ENCODE measurements at places on chromosomes 5 and 9.

DNA sequence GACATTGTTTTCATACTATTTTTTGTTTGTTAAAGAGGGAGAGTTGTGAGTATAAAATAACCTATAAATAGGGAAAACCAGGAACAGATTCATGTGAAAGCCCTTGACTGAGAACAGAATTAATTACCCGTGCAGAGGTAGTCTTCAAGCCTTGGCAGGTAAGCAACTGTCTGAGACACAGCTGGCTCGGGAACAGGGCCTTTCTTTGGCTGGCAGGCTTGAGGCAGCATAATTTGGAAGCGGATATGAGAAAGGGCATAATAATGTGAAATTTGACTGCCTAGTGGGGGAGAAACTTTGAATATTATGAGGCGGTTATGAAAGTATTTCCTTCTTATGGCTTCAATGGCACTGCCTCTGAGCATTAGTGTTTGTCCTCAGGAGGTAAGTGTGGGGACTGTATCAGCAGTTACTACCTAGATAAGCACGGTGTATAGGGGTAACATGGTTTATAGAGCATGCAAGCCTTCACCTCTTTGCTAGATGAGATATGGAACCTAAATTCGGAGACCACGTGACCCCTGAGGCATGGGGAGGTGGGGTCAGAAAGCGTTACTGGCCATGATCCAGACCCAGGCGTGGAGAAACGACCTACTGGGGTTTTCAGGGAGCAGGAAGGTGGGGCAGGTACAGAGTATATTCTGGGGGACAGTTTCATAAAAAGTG, 210.2 kb upstream of the GAS1 start:
- peak; percentile 84 for DNase-seq

DNA sequence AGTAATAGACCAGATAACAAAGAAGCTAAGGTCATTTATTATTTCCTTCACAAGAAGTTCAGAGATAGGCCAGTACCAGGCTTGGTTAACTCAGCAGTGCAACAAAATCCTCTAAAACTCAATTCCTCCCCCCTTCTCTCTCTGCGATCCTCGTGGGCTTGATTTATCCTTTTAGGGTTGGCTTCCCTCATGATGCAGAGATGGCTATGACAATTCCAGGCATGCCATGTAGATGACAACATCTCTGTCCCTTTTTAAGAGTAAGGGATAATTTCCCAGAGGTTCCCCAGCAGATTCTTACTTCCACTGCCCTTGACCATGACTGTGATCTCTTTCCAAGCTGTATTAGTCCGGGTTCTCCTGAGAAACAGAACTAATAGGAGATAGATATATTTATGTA, 28.7 kb upstream of the DAP start:
- DNase-seq = peak; percentile 30

DNA sequence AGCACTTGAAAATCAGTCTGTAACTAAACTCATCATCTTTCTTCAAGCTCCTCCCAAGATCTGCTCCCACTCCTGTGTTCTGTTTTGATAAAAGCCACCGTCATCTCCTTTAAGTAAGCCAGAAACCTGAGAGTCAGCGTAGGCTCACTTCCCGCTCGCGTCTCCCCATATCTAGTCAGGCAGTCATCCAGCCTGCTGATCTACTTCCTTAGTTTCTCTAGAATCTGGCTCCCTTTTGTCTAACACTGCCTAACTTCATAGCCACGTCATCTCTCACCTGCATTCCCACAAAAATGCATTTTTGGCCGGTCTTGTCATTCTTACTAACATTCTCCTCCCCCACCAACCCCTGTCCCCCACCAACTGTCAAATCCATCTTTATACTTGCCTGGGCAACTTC, 3.0 kb upstream of the TJP2 start:
- peak; percentile 61 for DNase-seq

- peak; percentile 67 for DNase-seq
These were observed 78.4 kb upstream of the ITGA1 start for GRCh38 chr5:52709167-52709925.

DNA sequence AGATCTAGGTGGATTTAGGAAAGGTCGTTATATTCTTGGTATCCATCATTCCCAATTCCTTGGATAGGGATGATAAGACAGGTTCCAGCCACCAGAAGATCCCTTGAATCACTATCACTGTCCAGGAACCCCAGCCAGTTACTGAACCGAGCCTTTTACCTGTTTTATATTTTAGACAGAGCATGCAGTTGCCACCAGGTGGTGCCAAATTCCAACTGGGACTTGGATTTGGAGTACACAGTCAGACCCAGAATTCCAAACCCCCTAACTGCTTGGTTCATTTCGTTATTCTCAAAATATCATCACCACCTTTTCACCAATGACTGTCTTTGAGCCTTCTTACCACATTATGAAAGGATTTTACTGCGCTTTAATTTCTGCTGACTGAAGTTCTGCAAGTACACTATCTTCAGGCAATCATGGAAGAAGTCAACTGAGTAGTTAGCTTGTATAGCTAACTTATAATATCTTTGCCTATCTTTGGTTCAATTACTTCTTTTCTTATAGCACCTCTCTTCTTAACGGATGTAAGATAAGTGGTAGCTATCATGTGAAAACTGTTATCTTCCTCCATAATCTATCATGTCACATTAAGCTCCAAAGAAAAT, 191.8 kb downstream of the PRR16 start:
- DNase-seq = peak; percentile 13

GRCh38 chr9:128898845-128899565, 17.1 kb downstream of the LRRC8A start:
- DNase-seq = no peak

- peak; percentile 57 for DNase-seq
These were observed 24.5 kb downstream of the PRRC2B start for GRCh38 chr9:131418143-131419025.

DNA sequence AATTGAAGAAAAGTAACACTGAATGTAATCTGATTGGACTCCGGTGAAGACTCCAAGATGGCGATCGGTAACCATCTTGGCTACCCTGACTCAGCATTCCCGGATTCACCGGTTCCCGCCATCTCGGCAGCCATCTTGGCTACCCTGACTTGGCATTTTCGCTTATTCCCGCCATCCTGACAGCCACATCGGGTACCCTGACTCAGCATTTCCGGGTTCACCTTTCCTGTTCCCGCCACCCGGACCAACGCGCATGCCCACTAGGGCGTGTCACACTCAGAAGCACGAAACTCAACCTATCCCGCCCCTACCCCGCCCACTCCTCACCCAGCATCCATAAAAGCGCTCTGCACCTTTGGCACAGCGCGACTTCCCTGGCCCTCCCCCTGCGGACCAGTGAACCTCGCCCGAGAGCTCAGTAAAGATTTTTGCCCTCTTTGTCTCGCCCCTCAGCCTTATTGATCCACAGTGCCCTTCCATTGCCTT, 17.2 kb downstream of the SPTLC1 start:
- peak; percentile 87 for DNase-seq

GRCh38 chr9:32403567-32404260, 19.3 kb downstream of the ACO1 start:
- no peak for DNase-seq

- DNase-seq = no peak
These were observed 88.7 kb downstream of the BASP1 start for GRCh38 chr5:17305964-17306725.

GRCh38 chr5:108660291-108660690, 87.4 kb upstream of the FER start:
- DNase-seq = no peak

- DNase-seq = peak; percentile 75
These were observed 16.9 kb downstream of the IL5 start for GRCh38 chr5:132526290-132526973.

DNA sequence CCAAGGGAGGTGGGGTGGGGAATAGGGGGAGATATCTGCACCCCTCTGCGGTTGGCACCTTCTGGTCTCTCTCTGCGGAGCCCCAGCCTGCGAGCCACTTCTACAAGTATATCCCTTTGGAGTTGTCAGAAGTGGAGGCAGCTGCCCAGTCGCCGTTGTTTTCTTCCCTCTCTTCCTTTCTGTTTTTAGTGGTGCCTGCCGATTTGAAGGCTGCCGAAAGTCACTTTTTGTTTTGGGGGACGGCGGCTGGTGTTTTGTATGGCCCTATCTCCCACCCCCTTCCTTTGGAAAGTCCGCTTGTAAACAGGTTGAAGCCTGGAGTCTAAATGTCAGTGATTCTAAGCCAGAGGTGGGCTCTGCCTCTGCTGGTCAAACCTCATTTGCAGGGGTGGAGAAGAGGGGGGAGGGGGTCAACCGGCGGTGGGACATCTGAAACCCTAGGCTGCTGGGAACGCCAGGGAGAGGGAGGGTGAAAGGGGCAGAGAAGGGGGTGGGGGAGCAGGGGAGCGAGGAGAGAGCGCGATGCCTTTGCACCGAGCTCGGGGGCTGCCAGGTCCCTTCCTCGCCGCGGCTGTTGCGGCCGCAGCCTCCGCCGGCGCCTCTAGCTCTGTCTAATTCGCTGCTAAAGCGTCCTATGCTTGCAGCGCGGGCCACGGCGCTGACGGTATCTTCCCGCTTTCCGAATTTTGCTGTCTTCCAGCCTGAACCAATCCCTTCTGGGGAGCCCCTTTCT, at the start of gene FGF10:
FGF10 (minus strand) TSS at position 331 of the 733 bp plus-strand sequence. CDS start 738 bp downstream, outside the sequence.
- DNase-seq = no peak

DNA sequence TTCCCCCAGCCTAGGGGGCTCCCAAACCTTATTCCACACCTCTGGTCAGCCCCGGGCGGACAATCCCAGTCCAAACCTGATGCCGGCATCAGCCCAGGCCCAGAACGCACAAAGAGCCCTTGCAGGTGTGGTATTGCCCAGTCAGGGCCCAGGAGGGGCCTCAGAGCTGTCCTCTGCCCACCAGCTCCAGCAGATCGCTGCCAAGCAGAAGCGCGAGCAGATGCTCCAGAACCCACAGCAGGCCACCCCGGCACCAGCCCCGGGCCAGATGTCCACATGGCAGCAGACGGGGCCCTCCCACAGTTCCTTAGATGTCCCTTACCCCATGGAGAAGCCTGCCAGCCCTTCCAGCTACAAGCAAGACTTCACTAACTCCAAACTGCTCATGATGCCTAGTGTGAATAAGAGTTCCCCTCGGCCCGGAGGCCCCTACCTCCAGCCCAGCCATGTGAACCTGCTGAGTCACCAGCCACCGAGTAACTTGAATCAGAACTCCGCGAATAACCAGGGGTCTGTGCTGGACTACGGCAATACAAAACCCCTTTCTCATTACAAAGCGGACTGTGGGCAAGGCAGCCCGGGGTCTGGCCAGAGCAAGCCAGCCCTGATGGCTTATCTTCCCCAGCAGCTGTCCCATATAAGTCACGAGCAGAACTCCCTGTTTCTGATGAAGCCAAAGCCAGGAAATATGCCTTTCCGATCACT, 27.6 kb upstream of the LTC4S start:
- DNase-seq = peak; percentile 87

- DNase-seq = no peak
These were observed 19.4 kb downstream of the TARS1 start for GRCh38 chr5:33460210-33460609.

- DNase-seq = no peak
These were observed 124.8 kb downstream of the HTR1A start for GRCh38 chr5:63837437-63837836.

- no peak for DNase-seq
These were observed 67.5 kb downstream of the FANCC start for GRCh38 chr9:95249986-95250385.

- DNase-seq = no peak
These were observed 6.5 kb upstream of the HAND1 start for GRCh38 chr5:154484393-154485095.

- DNase-seq = no peak
These were observed 441.4 kb downstream of the SH3GL2 start for GRCh38 chr9:18020121-18020745.

GRCh38 chr5:88049737-88050136, 218.9 kb downstream of the TMEM161B start:
- no peak for DNase-seq

- peak; percentile 68 for DNase-seq
These were observed 105.0 kb upstream of the ALDH1B1 start for GRCh38 chr9:38287420-38287985.

DNA sequence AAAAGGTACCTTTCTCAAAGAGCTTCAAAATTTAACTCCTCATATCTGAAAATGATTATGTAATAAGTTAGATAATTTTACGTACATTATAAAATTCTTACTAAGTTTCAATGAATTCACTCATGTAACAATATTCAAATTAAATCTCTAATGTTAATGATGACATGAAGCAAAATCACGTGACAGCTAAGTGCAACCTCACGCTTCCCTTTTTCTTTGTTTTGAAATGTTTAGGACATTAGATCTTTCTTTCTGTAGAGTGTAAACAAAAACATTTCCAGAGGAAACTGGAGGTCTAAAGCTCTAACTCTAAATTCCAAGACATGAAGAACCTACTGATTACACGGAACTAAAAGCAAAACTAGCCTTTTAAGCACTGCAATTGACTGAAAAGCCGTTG, 227.3 kb upstream of the TBCA start:
- no peak for DNase-seq

DNA sequence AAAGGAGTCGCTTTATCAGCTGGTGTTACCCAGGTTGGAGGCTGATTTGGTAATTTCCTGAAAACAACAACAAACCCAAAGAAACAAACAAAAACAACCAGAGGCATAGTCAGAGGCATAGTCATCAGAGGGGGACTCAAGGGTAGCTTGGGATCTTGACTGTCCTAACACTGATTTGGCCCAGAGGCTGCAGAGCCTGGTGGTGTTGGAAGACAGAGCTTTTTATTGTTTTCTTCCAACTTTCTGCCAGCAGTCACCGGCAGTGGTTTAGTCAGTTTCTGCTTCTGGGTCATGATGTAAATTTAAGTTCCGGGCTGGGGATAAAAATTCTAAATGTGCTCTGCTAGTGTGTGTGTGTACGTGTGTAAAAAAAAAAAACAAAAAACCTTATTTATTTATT, 23.5 kb upstream of the NKX2-5 start:
- no peak for DNase-seq

- DNase-seq = no peak
These were observed 27.9 kb downstream of the IPPK start for GRCh38 chr9:92642041-92642451.

DNA sequence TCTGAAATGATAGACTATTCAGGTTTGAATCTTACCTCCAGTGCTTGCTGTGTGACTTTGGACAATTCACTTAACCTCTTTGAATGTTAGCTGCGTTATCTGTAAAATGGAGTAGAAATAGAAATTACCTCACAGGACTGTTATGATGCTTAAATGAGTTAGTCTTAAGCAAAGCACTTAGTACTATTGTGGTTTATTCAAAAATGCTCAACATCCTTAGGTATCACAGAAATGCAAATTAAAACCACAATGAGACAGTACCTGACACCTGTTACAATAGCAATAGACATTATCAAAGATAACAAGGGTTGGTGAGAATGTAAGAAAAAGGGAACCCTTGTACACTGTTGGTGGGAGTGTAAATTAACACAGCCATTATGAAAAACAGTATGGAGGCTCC, 77.6 kb upstream of the FREM1 start:
- no peak for DNase-seq
